ENCODE measurements at places on chromosomes 4 and X.
A peak's percentile ranks its signal among the peaks of the same experiment; 100 is the strongest.

DNA sequence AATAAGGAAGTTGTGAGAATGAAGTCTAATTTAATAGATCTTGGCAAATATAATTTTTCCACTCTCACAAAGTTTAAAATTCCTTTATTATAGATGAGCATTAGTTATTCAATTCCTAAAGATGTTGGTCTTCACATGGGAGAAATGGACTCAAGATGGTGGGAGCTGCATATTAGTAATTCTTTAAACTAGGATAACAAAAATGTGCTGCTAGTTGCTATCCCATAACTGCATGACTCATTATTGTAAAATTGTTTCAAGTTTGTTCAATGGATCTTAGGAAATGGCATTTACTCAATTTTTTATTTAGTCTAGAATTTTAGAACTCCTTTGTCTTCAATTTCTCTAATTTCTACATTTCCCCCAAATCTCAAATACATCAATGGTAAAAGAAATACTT is 155.8 kb downstream of the ATP10D start:
- no peak for DNase-seq

DNA sequence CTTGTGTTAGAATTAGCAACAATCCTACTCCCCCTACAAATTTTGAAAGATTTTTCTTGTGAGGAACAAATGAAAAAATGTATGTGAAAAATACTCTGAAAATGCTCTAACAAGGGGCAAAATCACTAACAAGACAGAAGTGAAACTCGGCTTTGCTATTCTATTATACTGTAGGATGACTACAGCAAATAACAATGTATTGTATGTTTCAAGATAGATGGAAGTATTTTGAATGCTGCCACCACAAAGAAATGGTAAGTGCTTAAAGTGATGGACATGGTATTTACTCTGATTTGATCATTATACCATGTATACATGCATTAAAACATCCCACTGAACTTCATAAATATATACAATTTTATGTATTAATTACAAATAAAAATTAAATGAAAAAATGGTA is 192.8 kb downstream of the SPOCK3 start:
- no peak for DNase-seq

DNA sequence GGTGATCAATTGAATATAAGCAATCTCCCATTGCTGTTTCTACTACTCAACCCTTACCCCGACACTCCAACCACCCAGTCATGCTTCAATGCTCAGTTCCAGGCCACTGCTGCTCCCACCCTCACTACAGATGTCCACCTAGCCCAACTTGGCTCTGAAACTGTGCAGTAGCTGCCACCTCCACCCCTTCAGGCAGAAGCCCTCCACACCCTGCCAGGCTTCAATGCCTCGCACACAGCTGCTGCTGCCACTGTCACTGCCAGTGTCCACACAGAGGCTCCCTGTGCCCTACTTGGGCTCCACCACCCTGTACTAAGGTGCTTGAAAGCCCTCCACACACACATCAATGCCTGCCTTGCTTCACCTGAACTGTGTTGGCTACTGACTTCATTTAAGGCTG is 34.6 kb downstream of the LAMTOR3 start:
- DNase-seq: no peak

- no peak for DNase-seq
These were observed 14.9 kb downstream of the HNRNPD start for GRCh38 chr4:82358847-82359246.

GRCh38 chr4:182562350-182562749 is 319.1 kb downstream of the TENM3 start:
- DNase-seq: no peak

- no peak for DNase-seq
These were observed 704.2 kb upstream of the SLIT2 start for GRCh38 chr4:19547463-19547862.

DNA sequence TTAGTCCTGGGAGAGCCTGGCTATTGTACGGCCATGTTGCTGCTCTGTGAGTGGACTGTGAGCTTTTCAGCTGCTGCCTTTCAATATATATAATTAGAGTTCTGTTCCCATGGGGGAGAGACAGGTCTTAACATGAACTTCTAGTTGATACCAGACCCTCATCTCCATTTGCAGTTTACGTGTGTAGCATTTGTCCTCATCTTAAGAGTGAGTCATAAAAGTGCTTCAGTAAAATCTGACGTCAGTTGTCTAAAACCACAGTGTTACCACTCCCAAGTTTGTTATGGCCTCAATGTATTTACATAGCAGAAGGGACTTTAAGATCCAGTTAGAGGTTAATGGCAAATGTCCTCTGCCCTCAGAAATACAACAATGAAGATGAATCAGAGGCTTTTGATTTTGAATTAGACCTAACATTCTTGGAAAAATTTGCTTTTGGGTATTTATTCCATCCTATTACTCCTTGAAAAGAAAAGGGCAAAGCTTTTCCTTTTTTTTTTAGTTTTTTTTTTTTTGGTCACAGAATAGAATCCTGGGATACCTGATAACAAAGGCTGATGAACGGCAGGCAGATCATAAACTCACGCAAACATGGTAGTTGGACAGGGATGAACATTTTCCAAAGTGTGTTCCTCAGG is 38.6 kb downstream of the PHOX2B start:
- DNase-seq: no peak

DNA sequence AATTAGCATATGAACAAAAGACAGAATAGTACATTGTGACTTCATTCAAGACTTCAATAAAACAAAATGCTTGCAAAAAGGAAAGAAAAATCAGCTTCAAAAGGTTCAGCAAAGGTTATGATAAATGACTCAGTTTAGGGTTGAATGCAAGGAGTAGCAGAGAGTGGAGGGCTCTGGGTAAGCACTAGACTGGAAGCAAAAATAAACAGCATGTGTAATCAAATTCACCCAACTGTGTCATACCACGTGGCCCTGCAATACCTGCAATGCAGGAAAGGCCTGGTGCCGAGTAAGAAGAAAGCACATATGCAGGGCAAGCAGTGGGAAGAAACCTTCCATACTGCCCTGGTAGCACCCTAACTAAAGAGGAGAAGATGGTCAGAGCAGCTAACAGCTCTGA is 88.7 kb downstream of the ATP11C start:
- DNase-seq: no peak

GRCh38 chrX:104205548-104205947 is 39.3 kb downstream of the FAM199X start:
- no peak for DNase-seq

- no peak for DNase-seq
These were observed 76.7 kb downstream of the CCKAR start for GRCh38 chr4:26413582-26413981.

GRCh38 chrX:49999087-49999486 is 76.7 kb downstream of the CLCN5 start:
- no peak for DNase-seq

- peak; percentile 11 for DNase-seq
These were observed 213.1 kb upstream of the MID1 start for GRCh38 chrX:10833299-10834169.

- DNase-seq: no peak
These were observed 26.1 kb upstream of the SULT1B1 start for GRCh38 chr4:69786547-69786946.

- DNase-seq: peak; percentile 23
These were observed 6.1 kb downstream of the LAGE3 start for GRCh38 chrX:154472685-154473632.

GRCh38 chr4:39291686-39292085 is 74.5 kb downstream of the RFC1 start:
- no peak for DNase-seq

DNA sequence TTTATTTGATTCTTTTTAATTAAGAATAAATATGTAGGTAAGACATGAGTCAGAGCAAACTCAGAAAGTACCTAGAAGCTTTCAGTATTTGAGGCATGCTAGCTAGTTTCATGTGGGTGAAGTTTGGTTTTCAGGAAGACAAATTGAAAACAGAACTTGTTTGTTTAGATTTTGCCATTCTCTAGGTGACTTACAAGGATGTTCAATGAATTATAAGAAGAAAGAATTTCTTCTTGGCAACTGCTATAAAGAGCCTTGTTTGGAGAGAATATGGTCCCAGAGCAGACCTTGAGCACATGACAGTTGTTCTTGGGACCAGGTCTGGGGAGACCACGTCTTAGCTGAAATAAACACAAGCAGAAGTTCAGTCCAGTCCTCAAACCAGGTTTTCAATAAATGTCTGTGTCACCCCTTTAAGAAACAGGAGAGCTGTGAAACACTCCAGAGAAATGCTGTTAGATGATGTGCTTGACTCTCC is 38.0 kb upstream of the IL21 start:
- DNase-seq: no peak

DNA sequence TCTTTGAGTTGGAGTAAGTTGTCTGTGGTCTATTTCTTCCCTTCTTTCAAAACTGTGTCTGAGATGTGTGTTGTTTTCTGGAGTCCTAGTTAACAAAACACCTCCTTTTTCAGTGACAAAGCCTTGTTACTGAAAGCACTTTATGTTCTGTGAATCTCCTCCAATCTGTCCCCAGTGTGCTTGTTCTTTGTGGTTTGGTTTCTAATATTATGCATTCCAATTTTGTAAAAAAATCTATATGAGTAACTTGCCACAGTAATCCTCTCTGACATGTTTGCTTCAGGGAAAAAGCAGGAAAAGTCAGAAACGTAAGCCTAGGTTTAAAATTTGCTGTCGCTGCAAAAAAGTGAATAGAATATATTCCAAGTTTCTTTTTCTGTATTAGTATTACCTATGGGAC is 12.4 kb downstream of the PRRG1 start:
- no peak for DNase-seq

DNA sequence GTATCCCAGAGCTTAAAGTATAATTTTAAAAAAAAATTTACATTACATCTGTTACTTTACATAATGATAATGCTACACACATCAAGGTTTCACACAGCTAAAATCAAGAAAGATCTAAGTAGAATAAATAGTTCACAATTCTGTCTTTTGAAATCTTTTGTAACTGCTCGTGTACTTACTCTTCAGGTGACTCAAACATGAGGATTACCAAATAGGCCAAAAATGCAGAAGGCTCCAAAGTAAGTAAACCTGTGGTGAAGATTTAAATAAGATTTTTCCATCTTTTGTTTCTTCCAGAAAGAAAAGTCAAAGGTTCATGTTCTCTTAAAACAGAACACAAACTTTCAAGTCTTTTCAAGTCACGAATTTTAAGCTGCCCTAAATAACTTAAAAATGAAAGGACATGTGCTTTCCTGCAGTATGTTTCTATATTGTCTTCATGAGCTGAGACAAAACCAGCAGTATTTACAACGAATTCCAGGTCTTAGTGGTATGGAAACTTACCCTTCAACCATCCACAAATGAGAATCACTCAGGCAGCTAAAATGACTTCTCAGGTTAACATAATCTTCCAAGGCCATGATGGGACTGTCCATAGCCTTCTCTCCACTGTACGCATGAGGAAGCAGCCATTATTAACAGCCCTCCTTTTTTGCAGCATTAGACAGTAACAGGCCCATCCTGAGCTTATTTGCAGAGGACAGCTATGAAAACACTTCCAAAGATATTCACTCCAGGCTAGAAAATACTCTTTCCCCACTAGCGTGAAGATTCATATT is 172.8 kb upstream of the EDNRA start:
- no peak for DNase-seq

GRCh38 chrX:42260854-42261253 is 337.5 kb upstream of the CASK start:
- no peak for DNase-seq

GRCh38 chr4:149988087-149988410 is 90.2 kb upstream of the DCLK2 start:
- DNase-seq: no peak

GRCh38 chrX:9055354-9055753 is 21.4 kb upstream of the FAM9B start:
- DNase-seq: no peak

GRCh38 chrX:13432414-13433297 is 112.8 kb upstream of the ATXN3L start:
- no peak for DNase-seq

DNA sequence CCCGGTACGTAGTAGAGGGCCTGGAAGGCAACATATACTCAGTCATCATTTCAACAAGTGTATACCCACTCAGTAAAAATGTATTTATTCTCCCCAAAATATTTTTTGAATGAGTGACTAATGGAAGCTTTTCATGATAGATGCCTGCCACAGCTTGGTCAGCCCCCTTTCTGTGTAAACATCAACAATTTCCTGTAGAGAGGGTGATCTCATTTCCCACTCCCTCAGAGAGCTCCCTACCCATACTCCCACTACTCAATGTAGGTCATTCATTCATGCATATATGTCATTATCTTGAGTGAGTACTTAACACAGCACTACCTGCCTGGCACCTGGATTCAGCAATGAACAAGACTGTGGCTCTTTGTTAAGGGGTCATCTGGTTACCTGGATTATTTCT is 81.9 kb downstream of the STK32B start:
- no peak for DNase-seq

GRCh38 chr4:11495291-11495690 is 66.6 kb upstream of the HS3ST1 start:
- DNase-seq: no peak

- DNase-seq: no peak
These were observed 57.0 kb upstream of the SORCS2 start for GRCh38 chr4:7135389-7135746.

DNA sequence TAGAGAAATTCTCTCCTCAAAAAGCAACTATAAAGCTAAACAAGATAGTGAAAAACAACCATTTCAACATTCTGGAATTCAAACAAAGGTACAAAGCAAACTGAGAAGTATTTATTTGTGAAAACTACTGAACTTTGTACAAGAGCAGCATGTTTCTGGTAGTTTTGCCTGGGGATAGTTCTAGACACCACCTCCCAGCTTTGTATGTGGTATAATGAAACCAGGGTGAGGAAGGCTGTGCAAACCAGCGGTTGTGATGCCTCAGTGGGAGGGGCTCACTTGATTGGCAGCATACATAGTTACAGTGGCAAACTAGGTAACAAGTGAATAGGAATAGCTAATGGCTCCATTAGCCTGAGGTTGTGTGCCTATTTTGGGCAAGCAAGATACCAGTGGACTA is 18.6 kb upstream of the FRMD7 start:
- no peak for DNase-seq

DNA sequence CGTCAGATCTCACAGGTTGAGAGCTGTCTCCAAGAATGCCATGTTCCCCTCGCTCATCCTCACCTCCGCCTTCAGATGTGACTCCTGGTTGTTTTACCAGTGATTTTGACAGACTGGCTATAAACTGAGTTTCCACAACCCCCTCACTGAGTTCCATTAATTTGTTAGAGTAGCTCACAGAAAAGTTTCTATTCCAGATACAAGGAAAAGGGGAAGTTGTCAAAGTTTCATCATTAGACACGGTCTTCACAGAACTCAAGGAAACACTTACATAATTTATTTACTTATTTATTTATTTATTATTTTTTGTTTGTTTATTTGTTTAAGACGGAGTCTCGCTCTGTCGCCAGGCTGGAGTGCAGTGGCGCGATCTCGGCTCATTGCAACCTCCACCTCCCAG is 55.7 kb upstream of the IQSEC2 start:
- DNase-seq: no peak

- DNase-seq: no peak
These were observed 207.5 kb downstream of the ANK2 start for GRCh38 chr4:113256946-113257345.

DNA sequence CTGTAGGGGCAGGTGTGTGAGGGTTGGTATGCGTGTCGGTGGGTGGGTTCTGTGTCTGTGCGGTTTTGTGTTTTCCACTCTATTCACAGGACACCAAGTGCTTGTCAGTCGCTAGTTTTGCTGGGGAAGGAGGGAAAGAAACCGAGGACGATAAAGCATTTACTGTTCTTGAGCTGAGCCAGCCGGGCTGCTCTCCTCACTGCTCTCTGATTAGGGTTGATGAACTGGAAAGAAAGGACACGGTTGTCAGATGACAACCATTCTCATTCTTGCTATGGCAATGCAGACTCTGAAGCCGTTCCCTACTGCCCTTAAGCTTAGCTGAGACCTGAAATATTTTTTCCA is 832 bp downstream of the EGFL6 start:
- DNase-seq: no peak

GRCh38 chr4:24644983-24645764 is 60.8 kb upstream of the DHX15 start:
- DNase-seq: no peak
